Right forelimb (tissue), 1 donor: ENCODE measurements at places on chromosomes 16 and 17.

GRCh38 chr17:79760197-79760906, 17.6 kb upstream of the CBX2 start:
- DNase-seq, result no peak

GRCh38 chr16:85963753-85964285, 64.9 kb downstream of the IRF8 start:
- DNase-seq, result peak; percentile 64

DNA sequence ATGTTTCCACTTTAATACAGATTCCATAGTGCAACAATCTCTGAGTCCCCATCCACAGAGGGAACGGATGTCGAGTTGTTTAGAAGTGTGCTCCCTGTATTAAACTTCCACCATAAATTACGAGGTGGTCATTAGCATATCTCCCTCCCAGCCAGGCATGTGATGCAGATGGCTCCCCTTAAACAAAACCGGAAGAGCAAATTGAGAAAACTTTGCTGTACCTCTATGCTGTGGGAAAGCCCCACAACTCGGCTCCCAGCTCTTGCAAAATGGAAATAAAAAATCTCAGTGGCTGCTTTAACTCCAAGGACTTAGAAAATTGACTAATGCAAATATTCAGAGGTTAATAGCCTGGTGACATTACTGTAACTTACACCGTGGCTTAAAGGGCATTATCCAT, 290.9 kb downstream of the MAF start:
- no peak for DNase-seq

- DNase-seq, result no peak
Observed at GRCh38 chr17:69812240-69812837, 262.7 kb upstream of the KCNJ16 start.

DNA sequence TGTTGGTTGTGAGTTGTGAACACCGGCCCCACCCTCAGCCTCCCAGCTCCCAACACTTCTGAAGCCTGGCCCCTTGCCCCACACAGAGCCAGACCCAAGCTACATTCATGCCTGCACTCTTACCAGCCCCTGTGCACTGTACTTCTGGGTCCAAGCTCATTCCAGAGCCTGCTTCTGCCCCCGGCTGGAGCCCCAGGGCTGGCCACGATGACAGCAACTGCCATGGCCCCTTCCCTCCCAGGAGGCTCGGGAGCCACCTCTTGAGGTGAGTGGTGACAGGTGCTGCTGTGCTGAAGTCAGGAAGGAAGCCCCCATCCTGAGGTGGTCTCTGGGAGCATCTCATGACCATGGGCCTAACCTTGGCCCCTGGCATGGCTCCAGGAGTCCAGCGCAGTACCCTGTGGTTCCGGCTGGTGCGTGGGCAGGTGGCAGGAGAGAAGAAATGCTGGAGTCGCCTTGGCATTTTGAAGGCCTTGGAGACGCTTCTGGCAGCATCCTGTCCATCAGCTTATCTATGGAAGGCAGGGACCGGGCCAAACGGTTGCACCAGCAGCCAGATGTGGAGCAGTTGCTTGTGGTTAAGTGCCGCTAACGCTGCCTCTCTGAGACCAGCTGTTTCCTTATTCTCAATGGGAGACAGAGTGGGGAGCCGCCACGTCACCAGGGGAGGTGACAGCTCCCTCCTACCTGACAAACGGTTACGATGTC, 3.9 kb upstream of the CDT1 start:
- DNase-seq, result no peak

GRCh38 chr17:51154176-51154575, 817 bp downstream of the NME1 start:
- no peak for DNase-seq

DNA sequence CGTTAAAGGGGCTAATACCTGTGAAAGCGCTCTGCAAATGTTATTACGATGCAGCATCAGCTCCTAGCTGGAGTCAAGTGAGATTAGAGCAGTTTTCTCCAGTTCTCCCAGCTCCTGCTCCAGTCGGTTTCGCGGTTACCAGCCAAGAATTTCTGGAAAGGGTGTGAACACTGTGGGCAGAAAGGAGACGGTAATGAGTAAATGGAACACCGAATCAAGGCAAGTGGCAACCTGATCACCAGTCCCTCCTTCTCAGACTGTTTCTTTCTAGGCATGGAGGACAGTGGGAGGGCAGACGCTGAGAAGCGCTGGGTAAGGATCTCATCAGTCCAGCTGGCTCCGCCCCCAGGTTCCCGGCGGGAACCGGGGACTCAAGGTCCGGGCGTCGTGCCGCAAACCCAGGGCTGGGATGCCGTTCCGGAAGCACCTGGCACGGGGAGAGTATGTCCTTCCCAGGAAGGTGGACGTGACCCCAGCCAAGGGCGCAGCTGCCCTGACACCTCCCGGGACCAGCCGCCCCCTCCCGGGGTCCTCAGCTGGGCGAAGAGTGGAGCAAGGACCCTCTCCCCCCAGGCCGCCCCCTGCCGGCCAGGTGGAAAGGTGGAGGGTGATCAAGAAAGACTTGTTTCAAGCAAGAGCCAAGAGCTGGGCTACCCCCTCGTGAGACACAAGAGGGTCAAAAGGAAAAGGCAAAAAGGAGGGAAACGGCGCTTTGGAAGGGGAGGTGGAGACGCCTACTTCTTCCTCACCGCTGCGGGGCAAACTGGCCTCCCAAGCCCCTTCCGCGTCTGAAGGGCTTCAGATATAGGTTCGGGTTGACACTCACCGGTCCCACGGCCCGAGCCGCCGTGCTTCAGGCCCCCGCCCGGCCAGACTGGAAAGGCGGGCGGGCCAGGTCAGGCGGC, 481 bp downstream of the MYO19 start:
- DNase-seq, result peak; percentile 72

DNA sequence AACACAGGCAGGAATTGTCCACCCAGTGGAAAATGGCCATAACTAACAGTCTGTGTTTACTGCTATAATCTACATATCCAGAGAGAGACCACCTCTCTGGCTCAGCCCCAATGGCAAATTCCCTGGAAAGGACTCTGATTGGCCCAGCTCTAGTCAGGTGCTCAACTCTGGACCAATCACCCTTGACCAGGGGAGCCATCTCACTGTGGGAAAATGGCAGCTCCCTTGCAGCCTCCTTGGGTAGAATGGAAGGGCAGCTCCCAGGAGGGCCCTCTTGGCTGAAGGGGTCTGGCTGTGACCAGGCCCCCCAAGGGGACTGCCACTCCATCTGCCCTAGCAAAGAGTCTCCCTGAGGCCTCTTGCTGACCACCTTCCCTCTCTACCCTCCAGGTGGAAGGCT, 3.1 kb downstream of the ALOX15B start:
- DNase-seq, result no peak
